ENCODE measurements at places on chromosomes 12 and 14.

DNA sequence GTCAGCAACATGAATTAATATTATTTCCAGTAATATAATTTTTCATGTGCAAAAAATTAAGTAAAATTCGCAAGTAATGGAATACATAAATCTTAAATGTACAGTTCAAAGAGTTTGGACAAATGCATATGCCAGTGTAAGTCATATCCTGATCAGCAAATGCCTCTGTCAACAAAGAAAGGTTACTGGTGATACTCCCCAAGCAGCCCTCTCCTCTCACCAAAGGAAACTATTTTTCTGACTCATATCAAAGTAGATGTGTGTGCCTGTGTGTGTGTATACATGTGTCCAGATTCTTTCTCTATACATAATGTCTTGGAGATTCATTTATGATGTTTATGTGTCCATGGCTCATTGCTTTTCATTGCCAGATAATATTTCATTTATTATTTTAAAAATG, 1035.0 kb downstream of the SLC16A7 start:
- DNase-seq: no peak

DNA sequence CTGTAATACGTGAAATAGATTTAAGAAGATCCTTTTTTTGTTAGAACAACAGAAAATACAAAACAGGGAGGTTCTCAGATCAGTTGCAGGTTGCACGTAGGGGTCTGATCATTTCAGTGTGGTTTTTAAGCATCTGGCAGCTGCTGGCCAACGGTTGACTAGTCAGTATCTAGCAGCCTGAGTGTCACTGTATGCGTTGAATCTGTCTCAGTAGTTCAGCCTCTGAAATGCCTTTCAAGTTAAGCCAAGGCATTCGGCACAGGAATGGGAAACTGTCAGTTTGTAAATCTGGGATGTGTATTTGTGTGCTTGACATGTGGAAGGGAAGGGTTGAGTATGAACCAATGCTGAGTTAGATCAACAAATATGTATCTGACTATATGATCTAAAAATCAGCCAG, 165.9 kb downstream of the CACNA1C start:
- DNase-seq: no peak

DNA sequence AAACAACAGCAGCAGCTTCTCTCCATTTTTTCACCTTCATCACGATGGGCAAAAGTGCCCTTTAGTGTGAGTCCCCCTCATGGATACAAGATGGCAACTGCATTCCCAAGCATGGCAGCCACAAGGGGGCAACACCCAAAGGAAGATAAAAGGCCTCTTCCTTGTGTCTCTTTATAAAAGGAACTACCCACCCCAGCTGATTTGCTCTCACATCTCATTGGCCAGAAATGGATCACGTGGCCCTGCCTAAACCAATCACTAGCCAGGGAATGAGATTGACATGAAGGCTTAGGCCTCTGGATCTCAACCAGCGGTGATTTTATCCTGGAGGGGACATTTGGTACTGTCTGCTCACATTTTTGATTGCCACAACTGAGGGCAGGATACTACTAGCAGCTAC, 21.9 kb upstream of the IFT81 start:
- no peak for DNase-seq

- DNase-seq: peak; percentile 92
Observed at GRCh38 chr12:49233842-49234526, 30.9 kb upstream of the TUBA1C start.

DNA sequence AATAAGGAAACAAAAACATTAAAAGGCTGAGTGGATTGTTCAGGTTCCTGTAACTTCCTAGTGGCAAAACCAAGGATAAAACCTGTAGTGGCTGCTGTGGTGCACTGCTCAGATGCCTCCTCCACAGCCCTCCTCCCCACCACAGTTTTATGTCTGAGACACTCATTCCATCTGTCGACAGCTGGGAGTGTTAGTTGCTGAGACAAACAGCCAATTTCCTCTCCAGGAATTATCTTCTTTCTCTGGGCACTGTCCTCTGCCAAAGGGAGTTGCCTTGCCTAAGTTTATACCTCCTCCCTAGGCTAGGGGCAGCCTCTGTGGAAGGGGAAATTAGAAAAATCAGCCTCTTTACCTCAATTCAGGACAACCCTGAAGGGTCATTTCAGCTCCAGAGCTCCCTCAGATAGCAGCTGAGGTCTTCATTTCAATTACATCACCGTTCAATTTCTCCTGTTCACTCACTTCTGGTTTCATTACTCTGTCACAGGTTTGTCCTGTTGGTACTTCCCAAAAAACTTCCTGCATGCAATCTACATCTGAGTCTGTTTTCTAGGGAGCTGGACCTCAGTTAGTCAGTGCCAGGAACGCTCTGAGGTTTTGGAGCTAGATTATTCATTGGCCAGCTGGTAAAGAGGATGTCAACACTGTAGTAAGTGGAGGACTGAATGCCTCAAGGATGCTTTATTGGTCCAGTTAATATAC, 74.9 kb upstream of the ATP2B1 start:
- DNase-seq: no peak

GRCh38 chr14:77485256-77485655, 13.4 kb downstream of the ISM2 start:
- no peak for DNase-seq

DNA sequence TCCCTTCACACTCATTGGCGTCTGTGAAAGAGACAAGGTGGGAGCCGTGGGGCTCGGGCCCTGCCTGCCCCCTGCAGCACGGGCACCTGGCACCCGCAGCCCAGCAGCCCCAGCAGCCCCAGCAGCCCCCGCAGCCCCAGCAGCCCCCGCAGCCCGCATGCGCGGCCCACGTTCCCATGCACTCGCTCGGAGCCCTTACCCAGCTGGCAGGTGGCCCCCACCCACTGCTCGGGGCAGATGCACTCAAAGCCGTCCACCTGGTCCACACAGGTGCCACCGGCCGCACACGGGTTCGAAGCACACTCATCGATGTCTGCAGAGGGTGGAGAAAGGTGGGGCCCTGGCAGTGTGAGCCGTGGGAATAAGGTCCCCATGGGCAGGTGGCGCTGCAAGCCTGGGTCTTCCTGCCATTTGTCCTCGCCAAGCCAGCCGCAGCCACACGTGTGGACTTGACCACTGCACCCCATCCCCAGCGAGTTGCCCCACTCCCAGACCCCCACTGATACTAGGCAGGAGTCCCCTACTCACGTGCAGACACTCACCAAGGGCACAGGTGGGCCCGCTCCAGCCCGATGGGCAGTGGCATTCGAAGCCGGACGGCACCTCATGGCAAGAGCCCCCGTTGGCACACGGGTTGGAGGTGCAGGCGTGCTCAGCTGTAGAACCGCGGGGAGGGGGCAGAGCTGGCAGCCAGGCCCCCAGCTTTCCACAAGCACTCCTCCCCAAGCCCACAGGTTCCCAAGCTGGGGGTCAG, 17.3 kb downstream of the JAG2 start:
- peak; percentile 45 for DNase-seq

DNA sequence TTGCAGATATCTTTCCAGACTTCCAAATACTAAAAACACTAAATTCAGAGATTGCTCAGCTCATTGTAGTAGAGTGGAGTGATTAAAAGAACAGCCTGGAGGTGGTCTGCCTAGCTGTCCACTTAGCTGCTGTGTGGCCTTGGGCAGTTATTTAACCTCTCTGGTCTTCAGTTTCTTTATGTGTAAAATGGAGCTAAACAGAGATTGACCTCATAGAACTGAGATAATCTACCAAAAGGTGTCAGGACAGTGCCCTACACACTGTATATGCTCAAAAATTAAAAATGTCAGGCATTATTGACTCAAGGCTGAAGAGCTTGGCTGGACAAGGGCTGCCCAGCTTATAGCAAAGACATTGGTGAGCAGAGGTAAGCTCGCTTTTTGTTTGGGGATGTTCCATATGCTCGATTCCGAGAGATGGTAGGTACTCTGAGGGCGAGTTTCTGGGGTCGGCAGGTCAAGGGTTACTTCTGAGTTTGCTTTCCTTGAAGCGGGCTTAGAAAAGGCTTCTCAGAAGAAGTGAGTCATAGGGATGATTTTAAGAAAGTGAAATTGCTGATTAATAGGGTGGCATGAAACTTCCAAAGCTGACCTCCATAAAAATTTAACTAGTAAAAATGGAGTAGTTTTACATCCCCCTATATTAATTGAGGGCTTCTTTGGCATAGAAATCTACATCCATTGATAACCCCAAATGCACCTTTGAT, 107.5 kb downstream of the GPATCH2L start:
- no peak for DNase-seq

GRCh38 chr14:85075694-85076476, 454.1 kb upstream of the FLRT2 start:
- no peak for DNase-seq

DNA sequence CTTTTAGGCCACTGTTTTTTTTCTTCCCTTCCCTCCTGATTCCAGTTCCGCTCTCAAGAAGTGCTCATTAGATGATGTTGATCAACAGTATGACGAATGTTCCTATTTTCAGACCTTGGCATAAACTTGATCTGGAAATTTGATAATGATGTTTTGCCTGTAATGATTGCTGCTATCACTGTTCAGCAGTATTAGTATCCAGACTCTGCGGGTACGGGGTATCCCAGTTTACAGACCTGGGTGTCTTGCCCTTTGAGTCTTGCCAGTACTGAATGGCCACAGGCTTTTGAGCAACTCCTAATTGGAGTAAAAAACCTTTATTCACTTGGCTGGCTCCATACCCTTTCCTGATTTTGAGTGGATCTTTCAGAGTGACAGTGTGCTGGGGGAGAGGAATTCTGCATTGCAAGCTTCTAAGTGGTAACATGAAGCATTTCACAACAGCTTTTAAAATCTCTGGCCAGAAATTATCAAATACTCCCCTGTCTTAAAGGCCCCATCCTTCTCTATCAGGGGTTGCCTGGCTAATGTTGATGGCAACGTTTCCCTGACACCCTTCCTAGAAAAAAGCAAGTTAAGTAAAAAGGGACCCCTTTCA, 5.9 kb upstream of the ASB8 start:
- no peak for DNase-seq

DNA sequence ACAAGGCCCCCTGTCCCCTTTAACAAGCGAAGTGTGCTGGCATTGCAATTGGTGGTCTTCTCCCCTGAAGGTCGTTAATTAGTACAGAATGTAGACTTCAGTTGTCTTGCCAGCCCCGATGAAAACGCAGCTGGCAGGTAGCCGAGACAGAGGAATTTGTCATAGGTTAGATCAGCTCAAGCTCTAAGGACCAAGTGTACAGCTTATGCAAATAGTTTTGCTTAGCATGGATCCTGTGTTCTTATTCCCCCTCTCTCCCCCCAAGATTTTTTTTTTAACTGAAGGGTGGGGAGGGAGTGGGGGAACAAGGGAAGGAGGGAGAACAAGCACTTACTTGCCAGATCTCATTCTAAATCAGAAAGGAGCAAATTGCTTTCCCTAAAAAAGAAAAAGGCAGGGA, 58.6 kb upstream of the PARP11 start:
- DNase-seq: no peak

- DNase-seq: no peak
Observed at GRCh38 chr12:24730489-24730896, 218.4 kb downstream of the BCAT1 start.

- DNase-seq: peak; percentile 58
Observed at GRCh38 chr12:14961466-14962152, at the start of gene ARHGDIB. Gene ARHGDIB, minus strand, starts transcription at chr12:14961601. Its CDS starts 10,889 bp downstream, at chr12:14950712.

DNA sequence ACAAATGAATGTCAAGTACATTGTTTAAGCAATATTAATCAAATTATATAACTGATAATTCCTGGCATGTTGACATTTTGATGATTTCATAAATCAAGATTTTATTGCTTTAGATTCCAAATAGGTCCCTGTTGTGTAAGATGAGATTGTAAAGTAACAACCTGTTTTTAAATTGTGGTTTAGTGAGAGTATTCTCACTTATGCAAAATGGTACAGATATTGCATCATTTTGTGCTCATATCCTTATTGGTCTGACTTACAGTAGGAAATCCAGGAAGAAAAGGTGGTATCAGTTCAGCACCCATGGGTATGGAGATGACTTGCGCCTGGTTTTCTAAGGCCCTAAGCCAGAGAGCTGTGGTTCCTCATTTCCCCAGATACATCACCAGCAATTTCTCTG, 165.5 kb downstream of the KIF21A start:
- no peak for DNase-seq

GRCh38 chr14:28661171-28661772, 105.3 kb upstream of the FOXG1 start:
- no peak for DNase-seq

All from lower lobe of right lung (tissue), 2 donors.